Hepatocyte (in vitro differentiated cells): ENCODE measurements at places on chromosomes 2 and 18.

- DNase-seq, result no peak
Observed at GRCh38 chr18:79801641-79802040, 3.9 kb downstream of the KCNG2 start.

GRCh38 chr2:238166391-238167343 is 7.9 kb downstream of the ERFE start:
- DNase-seq, result no peak

DNA sequence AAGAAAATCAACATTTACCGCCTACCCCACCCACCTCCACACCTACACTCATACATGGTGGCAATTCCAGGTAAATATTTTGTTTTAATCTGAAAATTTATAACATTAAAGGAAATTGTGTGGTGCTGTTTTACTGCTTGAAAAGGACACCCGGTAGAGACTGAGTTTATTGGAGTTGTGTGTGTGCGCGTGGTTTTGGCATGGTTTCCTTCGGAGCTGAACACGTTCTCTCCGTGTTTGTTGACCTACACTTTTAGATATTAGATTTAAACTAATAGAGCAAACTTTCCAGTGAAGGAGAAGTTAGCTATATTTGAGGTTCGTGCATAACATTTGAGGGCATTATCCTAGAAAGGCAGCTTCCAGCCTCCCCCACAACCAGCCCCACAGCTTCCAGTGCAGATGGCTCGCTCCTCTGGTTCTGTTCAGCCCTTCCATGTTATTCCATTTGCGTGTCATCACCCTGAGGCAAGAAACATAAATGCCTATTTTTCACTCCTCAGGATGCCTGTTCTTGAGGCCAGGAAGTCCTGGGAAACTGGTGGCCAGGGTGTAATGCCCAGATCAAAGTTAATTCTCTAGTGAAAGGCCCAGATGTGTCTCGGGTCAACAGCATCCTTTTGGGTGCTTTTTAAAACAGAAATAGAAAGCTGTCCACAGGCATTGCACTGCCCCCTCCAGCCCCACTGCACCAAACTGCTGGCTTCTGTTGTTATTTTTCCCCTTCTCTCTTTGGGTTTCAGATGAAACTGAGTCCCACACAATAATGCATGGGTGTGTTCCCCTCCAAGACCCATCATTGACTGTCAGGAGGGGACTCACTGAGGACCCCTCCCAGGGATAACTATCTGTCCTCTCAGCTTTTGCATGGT is 190.2 kb downstream of the SETBP1 start:
- DNase-seq, result no peak

DNA sequence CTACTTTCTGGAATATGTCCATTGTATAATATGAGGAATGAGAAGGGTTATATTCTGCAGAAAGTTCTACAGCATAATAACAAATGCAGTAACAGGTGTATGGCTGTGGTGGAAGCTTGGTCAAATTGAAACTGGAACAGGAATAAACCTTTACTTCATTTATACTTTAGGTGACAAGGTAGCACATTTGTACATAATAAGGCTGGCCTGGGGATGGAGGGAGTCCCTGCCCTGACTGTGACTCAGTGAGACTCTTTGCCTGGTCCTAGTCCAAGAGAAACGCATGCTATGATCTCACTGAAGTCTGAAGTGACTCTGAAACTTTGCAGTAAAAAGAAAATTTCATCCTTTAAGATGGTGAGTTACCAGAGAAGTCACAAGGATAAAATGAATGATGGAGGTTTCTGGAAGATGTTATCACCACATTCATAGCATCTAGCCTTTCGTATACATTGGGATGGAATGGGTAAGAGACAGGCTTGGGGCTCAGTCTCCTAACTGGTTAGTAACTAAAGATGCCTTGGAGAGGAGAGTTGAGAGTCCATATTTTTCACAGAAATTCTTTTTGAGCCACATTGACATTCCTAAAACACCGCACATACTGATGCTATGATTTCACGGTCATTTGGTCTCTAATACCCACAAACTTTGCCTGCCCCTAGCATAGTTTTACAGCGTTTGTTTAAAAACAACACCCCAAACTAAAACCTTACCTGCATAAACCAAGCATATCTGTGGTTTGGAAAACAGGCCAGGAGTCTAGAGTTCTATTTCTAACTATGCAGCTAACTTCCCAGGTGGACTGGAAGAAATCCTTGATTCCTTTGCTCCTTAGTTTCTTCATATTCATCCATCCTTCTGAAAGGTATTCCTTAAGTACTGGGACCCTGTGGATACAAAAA is 42.4 kb upstream of the NABP1 start:
- no peak for DNase-seq

DNA sequence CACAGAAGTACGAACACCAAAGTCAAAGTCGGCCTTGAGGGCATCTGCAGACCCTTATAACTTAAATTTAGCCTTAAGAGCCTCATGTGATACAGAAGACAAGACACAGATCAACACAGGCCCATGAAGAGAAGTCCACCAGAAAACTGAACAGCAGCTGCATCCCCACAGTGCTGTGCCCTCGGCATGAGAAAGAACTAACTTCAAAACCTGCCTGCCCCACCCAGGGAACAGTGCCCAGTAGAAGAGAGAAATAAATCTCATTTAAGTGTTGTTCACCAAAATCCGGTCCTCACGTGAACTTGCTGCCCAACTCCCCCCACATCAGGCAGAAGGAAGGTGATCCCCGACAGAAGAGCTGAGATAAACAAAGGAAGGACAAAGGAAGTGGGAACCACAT is 73.7 kb downstream of the PXDN start:
- DNase-seq, result no peak

DNA sequence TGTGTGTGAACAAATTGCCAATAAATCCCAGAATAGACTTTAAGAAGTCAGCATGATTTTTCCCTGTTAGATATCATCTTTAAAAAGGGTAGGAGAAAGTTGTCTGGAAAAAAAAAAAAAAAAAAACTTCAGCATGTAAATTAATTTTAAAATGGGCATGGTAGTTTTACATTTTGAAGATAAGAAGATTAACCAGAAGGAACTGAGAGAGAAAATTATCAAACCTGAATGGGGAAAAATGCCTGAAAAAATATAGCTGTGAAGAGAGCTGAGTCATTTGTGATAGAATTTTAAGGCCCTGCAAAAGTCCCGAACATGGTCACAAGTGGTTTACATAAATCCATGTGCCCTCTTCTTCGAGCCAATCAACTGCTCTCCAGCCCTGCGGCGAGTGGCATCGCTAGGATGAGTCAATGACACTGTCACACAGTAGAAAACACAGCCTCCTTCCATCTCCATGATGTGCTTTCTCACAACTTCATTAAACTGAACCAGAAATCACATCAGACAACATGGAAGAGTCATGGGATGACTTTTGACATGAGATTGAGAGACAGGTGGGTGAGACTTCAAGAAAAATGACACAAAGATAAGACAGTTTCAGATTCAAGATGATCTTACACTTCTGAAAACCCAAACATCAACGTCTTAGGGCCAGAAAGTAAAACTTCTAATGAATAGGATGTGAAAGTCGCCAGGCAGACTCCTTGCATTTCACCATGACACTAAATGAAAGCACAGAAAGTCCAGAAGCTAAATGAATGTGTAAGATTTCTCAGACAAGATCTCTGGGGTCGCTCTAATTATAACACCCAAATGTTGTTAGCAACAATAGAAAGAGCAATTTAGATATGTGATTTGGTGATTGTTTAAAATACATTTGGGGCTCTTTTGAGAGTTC is 273.0 kb upstream of the ID2 start:
- DNase-seq, result no peak

DNA sequence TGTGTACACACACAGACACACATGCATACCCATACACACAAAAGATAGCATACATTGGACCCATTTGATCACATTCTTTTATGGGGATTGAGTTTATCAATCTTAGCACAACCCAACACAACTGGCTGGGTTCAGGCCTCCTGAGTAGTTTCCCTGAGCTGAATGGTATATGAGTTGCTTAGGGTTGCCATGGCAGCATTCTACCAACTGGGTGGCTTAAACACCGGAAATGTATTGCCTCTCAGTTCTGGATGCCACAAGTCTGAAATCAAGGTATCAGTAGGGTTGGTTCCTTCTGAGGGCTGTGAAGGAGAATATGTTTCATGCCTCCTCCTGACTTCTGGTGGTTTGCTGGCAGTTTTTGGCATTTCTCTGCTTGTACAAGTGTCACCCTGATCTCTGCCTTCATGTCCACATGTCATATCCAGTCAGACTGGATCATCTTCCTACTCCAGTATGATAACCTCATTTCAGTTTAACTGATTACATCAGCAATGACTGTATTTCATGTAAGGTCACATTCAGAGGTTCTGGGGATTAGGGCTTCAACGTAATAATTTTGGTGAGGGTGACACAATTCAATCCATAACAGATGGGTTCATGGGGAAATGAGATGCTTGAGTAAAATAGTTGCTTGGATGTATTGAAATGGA is 212.7 kb downstream of the KCNE4 start:
- no peak for DNase-seq

GRCh38 chr2:169452080-169452479 is 27.2 kb upstream of the BBS5 start:
- peak; percentile 44 for DNase-seq

DNA sequence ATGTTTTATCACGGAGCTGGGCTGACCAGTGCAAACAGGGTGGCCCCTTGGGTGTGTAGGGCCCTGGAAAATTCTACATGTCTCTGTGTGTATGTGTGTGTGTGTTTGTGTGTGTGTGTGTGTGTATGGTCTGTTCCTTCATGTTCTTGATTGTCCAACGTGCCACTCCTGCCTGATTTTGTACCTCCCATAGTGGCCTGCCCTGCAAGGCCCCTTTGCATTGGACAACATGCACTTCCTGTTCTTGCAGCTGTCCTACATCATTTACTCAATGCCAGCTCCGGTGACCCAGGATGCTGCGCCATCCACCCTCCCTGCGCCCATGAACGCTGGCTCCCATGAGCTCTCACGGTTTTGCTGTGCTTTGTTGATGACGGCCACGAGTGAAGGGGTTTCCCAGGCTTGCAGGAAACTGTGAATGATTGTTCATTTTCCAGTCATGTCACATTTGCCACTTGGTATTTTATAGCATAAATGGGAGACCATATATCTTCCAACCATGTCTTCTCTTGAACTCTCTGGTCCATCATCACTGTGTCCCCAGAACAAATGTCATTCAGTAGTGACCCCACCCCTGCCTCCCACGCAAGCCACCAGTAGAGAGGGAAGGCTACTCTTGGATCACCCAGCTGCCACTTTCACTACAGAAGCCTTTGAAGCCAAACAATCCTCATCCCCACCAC is 69.7 kb upstream of the NCK2 start:
- DNase-seq, result no peak

DNA sequence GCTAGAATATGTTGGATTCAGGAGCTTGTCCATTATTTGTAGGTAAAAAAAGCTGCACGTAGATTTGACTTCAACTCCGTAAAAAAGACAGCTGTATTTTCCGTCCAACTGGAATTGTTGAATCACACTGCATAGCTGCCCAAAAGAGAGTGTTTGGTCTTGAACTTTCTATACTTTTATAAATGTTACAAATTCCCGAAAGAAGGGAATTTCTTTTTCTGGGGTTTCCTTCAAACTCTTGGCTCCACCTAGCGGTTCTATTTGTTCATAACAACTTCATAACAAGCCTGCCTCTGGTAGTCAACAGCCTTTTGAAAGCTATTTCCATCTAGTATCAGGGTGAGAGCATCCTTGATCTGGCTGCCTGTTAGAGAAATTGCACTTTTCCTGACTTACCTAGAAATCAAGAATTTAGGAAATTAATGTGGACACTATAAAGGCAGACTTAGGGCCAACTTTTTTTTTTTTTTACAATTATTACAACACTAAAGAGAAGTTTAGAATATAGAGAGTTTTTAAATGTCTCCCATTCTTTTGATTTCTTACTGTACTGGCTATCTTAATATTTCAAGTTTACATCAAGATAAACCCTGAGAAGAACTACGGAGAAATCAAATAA is 48.1 kb downstream of the TMEM185B start:
- DNase-seq, result peak; percentile 83

DNA sequence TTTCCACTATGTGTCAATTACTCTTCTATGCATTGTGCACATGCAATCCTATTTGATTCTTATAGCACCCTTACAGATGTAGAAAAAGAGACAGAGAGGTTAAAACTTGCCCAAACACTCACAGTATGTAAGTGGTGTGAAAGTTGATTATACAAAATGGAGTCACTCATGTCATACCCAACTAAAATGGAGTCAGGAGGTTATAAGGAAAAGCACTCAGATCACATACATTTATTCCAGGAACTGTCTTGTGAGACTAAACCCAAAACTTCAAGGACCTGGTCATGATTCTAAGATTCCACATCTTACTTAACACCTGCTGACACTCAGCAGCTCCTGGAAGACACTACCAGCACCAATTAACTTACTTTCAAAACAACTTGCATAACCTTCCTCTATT is 802.6 kb downstream of the MBD2 start:
- no peak for DNase-seq

DNA sequence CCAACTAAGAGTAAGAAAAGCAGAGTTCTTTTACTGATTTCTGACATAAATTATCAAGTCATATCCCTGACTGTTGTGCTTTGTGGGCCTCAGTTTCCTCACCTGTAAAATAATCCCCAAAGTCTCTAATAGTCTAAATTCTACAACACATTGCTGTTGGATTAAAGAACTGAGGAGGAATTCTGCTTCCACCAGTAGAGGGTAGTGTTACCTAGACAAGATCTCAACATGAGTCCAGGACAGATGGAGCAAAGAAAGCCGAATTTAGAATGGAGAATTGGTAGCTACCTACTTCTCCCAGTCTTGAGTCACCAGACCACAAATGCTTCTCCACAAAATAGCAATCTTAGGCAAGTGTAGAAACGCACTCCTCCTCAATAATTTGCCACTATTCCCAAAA is 462.5 kb upstream of the FSHR start:
- DNase-seq, result peak; percentile 40

DNA sequence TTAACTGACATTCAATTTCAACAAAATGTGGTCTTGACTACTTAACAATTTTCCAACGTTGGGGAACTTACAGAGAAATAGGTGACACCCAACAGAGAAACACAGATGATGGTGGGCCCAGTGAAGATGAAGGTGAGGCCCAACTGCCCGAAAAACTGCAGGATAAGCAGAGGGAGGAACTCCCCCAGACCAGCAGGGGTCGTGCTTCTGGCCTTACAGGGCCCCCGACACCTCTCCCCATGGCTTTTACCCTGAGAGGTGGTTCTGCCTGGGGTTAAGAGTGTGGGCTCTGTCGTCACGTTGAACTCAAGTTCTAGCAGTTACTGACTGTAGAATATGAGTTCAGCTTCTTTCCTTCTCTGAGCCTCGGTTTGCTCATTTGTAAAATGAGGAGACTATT is 119.5 kb upstream of the SMIM21 start:
- no peak for DNase-seq

- no peak for DNase-seq
Observed at GRCh38 chr2:129765326-129765677, 214.2 kb upstream of the RAB6C start.

- no peak for DNase-seq
Observed at GRCh38 chr2:213740453-213740852, 456.2 kb downstream of the SPAG16 start.

- DNase-seq, result no peak
Observed at GRCh38 chr2:106996171-106996769, 110.3 kb upstream of the ST6GAL2 start.

- DNase-seq, result peak; percentile 11
Observed at GRCh38 chr2:185782223-185782769, 43.7 kb downstream of the FSIP2 start.
